ENCODE measurements at places on chromosomes 2 and 18.

DNA sequence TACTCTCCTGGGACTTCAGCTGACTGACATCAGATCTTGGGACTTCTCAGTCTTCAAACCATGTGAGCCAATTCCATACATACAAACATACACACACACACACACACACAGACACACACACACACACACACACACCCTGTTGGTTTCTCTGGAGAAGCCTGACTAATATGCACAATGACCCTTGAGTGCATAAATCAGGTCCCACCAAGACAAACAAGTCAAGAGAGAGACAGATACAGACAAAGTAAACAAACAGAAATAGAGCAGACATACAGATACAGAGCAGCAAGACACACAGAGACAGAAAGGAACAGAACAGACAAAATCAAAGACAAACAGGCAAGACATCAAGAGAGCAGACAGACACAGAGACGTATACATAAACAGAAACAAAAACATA, 43.8 kb upstream of the DDX18 start:
- DNase-seq: no peak

DNA sequence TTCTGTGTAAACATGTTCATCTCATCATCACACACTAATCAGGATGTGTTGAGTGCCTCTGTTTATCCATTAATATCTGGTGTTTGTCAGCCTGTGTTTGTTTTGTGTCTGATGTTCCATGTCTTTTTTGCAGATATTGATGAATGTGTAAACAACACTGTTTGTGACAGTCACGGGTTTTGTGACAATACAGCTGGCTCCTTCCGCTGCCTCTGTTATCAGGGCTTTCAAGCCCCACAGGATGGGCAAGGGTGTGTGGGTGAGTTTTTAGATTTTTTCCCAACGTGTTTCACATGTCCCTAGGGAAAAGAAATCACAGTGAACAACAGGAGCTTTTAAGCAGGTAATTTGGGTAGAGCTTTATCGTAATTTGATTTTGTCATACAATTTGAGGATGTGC, 133.7 kb upstream of the RASGRP3 start:
- DNase-seq: peak; percentile 1

GRCh38 chr2:159051133-159051532, 82.7 kb downstream of the TANC1 start:
- no peak for DNase-seq

DNA sequence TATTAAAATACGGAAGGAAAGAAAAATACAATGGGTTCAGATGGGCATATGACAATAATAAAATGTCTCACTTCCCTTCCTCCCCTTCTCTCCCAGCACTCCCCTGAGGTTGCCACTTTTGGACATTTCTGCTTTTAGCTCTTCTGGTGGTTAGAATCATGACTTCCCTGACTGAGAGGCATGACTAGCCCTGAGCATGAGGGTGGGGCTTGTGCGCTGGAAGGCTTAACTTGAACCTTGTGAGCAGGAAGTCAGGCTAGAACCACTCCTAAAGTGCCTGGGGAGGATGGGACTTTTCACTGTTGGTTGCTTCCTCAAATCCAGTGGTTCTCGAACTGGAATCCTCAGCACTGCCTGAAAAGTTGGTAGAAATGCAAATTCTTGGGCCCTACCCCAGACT, 19.7 kb upstream of the ARHGAP25 start:
- no peak for DNase-seq

DNA sequence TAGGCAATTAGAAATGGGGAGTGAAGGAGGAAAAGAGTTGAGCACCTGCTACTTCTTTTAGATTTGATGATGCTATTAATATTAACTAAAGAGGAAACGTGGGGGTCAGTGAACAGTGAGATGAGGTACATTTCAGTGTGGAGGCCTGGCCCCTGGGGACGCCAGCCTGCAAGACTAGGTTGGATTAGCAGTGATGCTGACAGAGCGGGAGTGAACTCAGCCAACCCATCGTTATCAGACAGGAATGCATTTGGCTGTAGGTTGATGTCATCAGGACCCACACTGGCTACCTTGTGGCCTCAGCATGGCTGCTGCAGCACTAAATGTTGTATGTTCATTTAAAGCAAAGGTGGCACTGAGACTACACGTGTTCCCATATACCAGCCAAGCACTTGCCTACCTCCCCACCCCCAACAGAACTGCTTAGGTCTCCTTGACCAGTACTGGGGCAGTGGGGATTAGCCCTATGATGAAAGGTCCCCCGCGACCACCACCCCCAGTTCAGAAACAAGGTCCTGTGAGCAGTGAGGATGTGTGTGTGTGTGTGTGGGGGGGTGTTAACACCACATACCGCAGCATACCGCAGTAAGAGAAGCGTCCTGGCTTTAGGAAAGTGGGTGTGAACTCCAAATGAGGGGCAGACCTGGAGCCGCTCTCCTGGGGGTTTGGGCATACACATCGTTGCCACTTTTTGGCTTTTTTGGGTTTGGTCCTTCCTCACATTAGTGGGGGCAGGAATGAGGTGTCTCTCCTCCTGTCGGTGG, 26.0 kb downstream of the DGKD start:
- DNase-seq: no peak

Data from NCI-H1417 treated with DMSO at 0.1 percent for 48 hours (cell line).